ENCODE measurements at places on chromosomes 1 and 21. TPM values are rescaled to one million over a fixed set of nuclear protein-coding genes. Genes with fewer than 3 reads are reported as not detected.

DNA sequence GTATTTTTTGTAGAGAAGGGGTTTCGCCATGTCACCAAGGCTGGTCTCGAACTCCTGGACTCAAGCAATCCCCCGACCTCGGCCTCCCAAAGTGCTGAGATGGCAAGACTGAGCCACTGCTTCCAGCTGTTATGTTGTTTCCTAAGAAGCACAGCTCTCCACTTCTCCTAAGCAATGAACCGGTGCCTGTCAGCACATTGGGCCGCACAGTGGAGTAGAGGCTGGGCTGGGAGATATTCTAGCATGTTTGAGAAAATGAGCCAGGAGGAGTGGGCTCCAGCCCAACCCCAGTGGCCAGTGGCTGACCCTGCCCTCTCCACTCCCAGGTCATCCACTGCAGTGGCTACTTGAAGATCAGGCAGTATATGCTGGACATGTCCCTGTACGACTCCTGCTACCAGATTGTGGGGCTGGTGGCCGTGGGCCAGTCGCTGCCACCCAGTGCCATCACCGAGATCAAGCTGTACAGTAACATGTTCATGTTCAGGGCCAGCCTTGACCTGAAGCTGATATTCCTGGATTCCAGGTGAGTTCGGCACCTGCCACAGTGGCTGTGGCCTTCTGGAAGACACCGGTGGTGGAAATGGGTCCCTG lies 27.0 kb downstream of the SIM2 start:
- DNase-seq = no peak

DNA sequence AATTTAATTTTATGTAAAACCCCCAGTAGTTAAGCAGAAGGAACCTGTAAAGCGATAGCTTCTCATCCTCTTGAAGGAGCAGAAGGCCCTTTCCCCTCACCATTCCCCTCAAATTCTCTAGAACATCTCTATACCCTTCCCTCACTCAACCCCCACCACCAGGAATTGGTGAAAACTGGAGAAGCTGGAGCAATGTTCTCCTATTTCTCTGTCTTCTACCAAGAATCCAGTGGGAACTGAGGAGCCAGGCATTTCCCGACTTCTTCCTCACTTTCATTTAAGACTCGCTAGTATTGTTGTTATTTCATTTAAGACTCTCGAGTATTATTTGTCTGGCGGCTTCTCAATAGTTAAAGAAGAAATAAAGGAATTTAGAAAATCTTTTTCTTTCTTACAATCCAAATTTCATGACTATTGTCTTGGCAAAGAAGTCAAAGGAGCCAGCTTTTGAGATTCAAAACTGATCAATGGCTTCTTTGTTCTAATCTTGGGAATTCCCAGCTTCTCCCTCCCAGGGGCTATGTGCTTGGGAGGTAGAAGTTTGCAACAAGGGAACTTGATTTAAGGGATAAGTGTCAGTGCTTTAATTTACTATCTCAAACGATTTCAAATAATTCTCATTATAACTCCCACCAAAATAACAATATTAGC lies 253.3 kb upstream of the ADGRL2 start:
- no peak for DNase-seq

- DNase-seq = no peak
Observed at GRCh38 chr1:5742801-5743200, 249.4 kb downstream of the NPHP4 start.

KCNE1 gene
- total RNA-seq = 13.9 TPM

ISG15 gene
- total RNA-seq = 84.3 TPM
